ENCODE measurements at places on chromosomes 12 and 14.

- DNase-seq, result no peak
These were observed 1.3 kb downstream of the CLEC7A start for GRCh38 chr12:10128687-10129086.

GRCh38 chr12:84604551-84604950 is 308.0 kb downstream of the SLC6A15 start:
- DNase-seq, result no peak

GRCh38 chr14:69429643-69430042 is 31.2 kb downstream of the SLC39A9 start:
- DNase-seq, result no peak

- DNase-seq, result no peak
These were observed 95.2 kb upstream of the TBX3 start for GRCh38 chr12:114779186-114779585.

DNA sequence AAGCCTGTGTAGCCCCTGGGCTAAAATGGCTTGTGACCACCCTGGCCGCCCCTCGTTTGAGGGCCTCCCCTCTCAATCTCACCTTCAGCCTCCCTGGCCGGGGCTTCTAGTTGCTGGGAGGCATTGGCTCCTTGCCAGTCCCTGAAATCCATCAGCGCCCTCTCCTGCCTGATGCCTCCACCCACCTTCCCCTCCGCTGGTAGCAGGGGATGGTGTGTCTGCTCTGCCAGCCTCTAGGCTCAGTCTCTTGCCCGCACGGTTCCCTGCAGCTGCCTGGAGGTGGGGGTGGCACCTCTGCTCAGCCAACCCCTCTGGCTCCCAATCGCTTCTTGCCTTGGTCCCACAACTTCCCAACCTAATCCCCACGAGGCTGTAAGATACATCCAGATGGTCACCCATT is 167.9 kb downstream of the PHETA1 start:
- DNase-seq, result peak; percentile 38

- no peak for DNase-seq
These were observed 6.3 kb upstream of the RIN3 start for GRCh38 chr14:92507174-92507768.

DNA sequence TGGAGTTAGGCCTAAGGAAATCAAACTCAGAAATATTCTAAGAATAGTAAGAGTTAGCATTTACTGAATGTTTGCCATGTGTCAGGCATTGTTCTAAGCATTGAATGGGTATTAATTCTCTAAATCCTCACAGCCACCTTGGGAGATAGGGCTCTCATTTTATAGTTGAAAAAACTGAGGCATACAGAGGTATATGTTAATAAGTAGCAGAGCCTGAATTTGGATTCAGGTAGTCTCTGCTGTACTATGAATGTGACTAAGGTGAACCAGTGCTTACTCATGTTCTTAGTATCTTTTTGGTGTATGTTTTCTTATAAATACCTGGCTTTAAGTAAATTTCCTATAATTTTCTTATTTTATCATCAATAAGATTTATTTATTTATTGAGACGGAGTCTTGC is 8.1 kb downstream of the ARF6 start:
- DNase-seq, result no peak

- no peak for DNase-seq
These were observed 28.1 kb upstream of the CD9 start for GRCh38 chr12:6172086-6172485.

GRCh38 chr12:72094490-72094889 is 155.8 kb downstream of the TPH2 start:
- no peak for DNase-seq

- DNase-seq, result peak; percentile 52
These were observed 128.3 kb upstream of the FGD4 start for GRCh38 chr12:32270818-32271710.

DNA sequence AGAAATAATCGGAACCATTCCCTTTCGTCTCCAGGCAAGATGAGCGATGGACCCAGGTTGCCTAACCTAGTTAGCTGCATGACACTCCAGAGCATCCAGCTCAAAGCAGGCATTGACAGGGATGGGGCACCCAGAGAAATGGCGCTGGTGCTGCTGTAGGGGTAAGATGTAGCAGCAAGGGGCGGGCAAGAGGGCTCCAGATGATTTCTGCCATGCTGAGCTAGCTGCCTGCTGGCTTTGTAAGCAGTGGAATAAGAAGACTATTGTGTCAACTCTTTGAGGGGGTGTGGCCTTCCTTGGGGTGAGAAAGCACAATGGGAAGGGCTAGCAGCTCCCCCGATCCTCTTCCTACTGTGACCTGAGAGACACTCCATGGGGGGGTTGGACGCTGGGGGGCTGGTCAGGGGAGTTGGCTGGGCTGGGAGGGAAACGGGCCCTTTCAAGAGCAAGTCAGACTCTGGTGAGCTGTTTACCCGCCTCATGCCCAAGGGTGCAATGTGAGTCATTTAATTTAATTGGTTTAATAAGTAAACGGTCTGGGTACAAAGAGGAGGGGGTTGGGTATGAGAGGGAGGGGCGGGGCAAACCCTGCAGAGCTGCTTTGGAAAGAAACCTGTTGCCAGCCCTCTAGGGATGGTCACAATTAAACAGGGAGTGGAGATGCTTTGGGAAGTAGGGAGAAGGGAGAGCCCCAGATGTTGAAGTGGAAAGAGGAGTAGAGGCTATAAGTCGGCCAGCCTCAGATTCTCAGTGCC is 50.5 kb downstream of the B4GALNT3 start:
- DNase-seq, result peak; percentile 85

GRCh38 chr14:85536833-85537190 is 6.9 kb downstream of the FLRT2 start:
- peak; percentile 61 for DNase-seq

- DNase-seq, result no peak
These were observed 163.4 kb downstream of the SAMD4A start for GRCh38 chr14:54730156-54730961.

GRCh38 chr14:45946251-45946650 is 693.2 kb upstream of the MIS18BP1 start:
- DNase-seq, result no peak

DNA sequence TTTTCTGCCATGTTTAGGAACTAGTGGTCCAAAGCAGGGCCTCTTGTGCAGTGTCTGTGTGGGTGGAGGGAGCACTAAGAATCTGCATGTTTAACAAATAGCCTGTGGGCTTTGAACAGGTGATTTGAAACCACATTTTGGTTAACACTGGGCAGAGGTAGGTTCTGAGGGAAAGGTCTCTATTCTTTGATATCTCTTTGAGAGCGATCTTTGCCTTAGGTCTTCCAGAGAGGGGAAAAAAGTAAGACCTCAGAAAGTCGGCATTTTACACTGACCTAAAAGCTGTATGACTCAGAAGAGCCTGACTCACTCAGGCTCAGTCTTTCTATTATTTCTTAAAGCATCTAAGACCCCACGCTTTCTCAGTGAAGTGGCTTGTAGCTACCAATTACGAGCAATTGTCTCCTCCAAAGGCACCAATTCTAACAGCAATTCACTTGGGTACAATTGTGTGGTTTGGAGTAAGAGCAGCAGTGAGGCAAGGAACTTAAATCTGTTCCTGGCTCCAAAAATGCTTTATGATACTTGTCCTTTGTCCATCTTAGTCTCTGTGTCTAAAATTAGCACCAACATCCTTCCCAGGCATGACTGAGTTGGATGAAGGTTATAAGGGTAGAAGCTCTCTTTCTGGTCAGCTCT is 8.8 kb downstream of the EIF2B2 start:
- peak; percentile 67 for DNase-seq

GRCh38 chr12:27555361-27555760 is 31.4 kb downstream of the PPFIBP1 start:
- peak; percentile 44 for DNase-seq

- DNase-seq, result no peak
These were observed 2.0 kb upstream of the NECAP1 start for GRCh38 chr12:8080120-8080519.

- no peak for DNase-seq
These were observed 9.7 kb upstream of the PPP1R12A start for GRCh38 chr12:79944565-79944964.

GRCh38 chr14:72781561-72782508 is 112.1 kb downstream of the DPF3 start:
- no peak for DNase-seq

- DNase-seq, result no peak
These were observed 125.5 kb downstream of the LMNTD1 start for GRCh38 chr12:25427337-25428249.

- no peak for DNase-seq
These were observed 304.8 kb upstream of the ATP2B1 start for GRCh38 chr12:90013409-90013808.

GRCh38 chr12:1217191-1217949 is 226.3 kb downstream of the ERC1 start:
- peak; percentile 38 for DNase-seq

GRCh38 chr14:69133206-69134125 is 19.5 kb downstream of the DCAF5 start:
- peak; percentile 54 for DNase-seq

- peak; percentile 70 for DNase-seq
These were observed 1.7 kb downstream of the AJUBA start for GRCh38 chr14:22980672-22981089.

- DNase-seq, result no peak
These were observed 12.5 kb downstream of the GALNT6 start for GRCh38 chr12:51378749-51379148.

DNA sequence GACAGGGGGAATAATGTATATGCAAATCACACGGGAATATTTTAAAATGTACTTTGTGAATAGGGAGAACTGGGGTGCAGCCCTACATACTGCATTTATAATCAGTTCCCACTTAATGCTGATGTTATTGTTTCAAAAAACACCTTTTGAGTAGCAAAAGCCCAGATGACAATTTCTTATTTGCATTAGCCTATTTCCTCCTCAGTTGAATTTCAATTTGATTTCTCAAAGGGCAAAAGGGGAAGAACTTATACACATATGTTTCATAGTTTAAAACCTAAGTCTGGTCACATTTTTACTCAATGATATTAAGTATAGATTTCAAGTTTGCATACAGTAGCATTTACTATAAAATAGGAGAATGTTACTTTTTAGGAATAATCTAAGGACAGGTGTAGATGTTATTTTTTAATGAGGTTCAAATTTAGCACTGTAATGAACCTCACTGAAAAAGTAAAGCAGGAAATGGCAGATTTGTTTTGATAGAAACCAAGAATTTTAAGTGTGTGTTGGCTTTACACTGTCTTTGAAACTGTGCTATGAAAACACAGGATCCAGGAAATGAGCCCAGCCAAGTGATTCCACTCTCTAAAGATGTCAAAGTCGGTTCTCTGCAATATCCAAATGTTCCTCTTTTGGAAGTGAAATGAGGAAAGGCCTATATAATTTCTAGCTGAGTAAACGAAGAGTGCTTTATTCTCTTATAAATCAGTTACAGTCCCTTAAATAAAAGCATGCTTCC is 367.4 kb downstream of the BTG1 start:
- peak; percentile 47 for DNase-seq

Measured in A673 (cell line).